ENCODE measurements at places on chromosomes 13 and 19.
A peak's percentile ranks its signal among the peaks of the same experiment; 100 is the strongest.

DNA sequence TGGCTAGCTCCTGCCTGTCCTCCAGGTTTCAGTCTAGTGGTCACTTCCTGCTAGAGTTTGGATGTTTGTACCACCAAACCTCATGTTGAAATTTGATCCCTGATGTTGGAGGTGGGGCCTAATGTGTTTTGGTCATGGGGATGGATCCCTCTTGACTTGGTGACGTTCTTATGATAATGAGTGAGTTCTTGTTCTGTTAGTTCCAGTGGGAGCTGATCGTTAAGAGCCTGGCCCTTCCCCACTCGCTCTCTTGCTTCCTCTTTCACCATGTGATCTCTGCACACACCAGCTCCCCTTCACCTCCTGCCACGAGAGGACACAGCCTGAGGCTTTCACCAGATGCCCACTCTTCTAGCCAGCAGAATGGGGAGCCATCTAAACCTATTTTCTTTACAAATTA lies 86.8 kb upstream of the SCEL start:
- no peak for DNase-seq

DNA sequence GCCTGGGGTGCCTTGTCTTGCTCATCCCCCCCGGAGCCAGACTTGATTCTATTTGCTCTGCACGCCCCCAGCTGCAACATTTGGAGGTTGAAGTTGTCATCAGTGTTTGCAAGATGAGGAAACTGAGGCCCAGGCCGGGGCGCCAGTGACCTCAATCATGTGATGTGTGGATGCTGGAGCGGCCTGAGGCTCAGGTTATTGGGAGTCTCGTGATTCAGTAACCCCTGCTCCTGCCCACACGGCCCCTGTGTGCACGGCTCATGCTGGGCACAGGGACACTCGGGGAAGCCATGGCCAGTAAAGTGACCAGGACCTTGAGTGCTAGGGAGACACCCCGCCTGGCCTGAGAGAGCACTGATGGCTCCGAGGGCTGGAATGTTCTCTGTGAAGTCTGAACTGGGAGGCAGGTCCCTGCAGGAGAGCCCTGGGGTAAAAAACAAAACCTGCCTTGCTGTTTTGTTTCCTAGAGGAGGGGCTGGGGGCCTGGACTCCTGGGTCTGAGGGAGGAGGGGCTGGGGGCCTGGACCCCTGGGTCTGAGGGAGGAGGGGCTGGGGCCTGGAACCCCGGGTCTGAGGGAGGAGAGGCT lies 1.9 kb downstream of the FGF21 start:
- no peak for DNase-seq

- DNase-seq = peak; percentile 95
These were observed at the start of gene LATS2 for GRCh38 chr13:21061029-21061763. TSS of gene LATS2 (minus strand) at chr13:21061586. CDS start at chr13:21046026, 15,560 bp downstream.

GRCh38 chr13:30196025-30196424 lies 111.3 kb downstream of the KATNAL1 start:
- DNase-seq = no peak

DNA sequence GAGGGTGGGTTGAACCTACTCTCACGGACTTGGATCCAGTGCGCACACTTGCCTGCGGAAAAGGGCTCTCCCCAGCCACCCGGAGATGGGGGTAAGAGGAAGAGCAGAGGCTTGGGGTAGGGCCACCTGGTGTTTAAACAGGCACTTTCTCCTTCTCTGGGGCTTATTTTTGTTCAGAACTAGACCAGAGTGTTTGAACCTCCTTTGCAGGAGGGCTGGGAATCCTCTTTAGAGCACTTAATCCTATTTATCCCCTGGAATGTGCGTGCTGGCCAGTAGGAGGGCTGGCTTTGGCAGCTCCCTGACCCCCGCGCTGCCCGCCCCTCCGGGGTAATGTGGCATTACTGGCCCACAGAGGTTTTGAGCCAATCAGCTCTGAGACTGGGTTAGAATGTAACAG lies 2.0 kb downstream of the RGS9BP start:
- no peak for DNase-seq

- no peak for DNase-seq
These were observed 448.2 kb downstream of the KCTD12 start for GRCh38 chr13:76438050-76438449.

- no peak for DNase-seq
These were observed 275.3 kb downstream of the COG6 start for GRCh38 chr13:39930544-39931444.

GRCh38 chr19:19460761-19461265 lies 54.5 kb downstream of the TSSK6 start:
- DNase-seq = peak; percentile 63

- DNase-seq = no peak
These were observed 79.7 kb downstream of the LMO7 start for GRCh38 chr13:75715601-75716523.

DNA sequence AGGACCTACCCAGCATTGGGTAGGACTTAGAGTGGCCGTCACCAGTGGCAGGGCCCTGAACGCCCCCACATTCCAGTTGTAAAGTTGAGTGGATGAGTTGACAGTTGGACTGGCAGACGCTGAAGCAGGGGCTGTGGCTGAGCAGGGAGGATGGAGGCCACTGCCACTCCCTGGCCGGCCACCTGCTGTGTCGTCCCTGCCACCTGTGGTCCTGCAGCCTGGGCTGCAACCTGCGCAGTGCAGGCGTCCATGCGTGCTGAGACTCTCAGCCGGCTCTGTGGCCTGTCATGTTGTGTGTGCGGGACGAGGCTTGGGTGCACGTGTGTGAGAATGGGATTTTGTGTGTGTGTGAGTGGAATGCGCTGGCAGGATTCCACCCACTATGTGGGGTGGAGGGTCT lies 80.8 kb downstream of the SCGB2B2 start:
- no peak for DNase-seq

DNA sequence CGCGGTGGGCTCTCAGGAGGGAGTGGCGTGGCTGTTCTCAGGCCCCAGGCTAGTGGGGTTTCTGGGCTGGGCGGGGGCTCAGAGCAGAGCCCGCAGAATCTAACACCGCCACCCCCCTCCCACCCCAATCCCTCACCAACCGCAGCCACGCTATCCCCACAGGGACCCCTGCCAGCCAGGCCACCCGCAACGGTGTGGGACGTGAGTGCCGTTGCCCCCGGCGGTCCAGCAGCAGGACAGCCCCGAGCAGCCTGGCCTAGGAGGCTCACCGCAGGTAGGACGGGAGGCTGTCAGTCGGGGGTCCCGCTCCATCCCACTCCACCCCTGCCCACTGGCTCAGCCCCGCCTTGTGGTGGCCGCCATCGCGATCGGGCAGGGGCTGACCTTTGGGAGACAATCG lies at the start of gene NTN5:
Gene NTN5, minus strand, starts transcription at position 24 of the 400 bp plus-strand sequence. CDS start 2,031 bp downstream, outside the sequence.
- DNase-seq = no peak

DNA sequence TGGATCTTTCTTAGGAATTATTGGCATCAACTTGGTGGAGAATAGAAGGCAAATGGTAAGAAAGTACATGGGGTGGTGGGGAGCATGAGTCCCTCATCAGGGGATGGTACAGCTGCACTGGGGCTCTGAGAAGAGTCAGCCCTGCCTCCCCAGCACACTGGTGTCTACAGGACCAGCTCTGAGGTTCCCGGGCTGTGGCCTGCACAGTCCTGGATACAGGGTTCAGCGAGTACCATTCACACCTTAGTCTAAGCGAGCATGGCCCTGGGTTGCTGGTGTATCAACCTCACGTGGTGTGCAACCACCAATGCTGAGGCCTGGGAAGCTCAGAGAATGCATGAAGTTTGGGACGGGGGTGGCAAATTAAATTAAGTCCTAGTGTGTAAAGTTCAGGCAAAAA lies 10.1 kb downstream of the TMEM255B start:
- no peak for DNase-seq

DNA sequence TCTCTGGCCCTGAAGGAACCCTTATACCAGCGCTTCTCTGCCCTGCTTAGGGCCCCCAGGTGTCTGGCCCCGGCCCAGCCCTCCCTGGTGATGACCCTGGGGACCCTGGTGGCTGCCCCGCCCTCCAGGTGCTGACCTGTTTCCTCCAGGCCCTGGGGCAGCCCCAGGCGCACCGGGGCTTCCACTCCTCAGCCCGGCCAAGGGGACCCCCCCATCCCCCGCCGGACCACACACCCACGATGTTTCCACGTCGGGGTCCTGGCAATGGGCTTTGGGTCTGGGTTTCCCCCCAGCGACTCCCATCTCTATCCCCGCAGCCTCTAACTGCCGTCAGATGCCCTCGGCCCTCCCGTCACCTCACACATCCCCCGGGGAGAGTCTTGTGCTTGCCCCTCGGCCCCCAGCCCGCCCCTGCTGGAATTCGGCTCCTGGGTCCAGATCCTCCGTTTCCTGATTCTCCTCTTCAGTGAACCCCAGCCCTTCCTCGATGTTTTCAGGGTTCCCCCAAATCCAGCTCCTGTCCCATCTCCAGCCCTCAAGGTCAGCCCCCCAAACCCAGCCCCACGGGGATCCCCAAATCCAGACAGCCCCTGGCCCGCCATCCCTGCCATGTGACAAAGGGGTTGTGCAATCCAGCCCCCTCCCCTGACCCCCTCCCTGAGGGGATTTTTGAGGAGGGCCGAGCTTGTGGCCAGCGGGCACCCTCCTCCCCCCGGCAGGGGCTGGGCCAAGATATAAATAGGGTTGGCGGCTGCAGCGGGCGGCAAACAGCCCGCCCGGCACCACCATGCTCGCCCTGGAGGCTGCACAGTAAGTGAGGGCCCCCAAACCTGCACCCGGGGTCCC lies at the start of gene SPIB:
Gene SPIB, plus strand, starts transcription at position 763 of the 846 bp plus-strand sequence. Its CDS starts 25 bp downstream, at position 788.
- DNase-seq = no peak

DNA sequence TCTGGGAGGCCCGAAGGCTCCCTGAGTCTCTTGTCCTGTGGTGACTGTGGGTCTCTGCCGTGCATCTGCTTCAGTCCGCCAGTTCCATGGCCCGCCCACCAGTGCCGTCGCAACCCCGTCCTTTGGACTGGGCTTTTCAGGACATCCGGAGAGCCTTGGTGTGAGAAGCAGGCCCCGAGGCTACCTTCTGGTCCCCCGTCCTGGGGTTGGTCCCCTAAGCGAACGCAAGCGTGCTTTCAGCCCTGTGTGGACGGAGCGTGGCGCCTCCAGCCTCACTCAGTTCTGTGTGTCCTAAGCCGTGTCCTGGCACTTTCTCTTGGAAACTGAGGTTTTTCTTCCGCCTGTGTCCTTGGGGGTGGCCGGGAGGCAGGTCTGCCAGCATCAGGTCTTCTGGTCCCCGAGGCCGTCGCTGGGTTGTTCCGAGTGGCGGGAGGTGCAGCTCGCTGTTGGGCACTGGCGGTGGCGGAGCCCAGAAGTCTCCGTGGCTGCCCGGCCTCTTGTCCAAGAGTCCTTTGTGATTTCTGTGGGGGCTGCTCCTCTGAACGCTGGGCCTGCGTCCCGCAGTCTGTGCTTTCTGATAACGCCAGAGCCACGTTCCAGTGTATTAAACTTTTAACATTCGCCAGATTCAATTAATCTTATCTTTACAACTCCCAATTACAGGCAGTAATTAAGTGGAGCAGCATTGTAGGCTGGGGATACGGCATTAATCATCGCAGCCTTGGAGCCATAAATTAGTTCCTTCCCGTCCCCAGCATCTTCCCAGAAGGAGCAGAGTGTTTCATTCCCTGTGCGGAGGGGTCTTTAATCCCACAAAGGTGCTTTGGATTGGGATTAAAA lies 99.5 kb downstream of the KDM4B start:
- no peak for DNase-seq

- DNase-seq = no peak
These were observed 111.4 kb upstream of the SLC7A1 start for GRCh38 chr13:29706923-29707322.

- DNase-seq = no peak
These were observed 1.1 kb downstream of the VSTM2B start for GRCh38 chr19:29526730-29527499.

GRCh38 chr13:20291675-20292074 lies 59.6 kb upstream of the GJB6 start:
- DNase-seq = no peak

DNA sequence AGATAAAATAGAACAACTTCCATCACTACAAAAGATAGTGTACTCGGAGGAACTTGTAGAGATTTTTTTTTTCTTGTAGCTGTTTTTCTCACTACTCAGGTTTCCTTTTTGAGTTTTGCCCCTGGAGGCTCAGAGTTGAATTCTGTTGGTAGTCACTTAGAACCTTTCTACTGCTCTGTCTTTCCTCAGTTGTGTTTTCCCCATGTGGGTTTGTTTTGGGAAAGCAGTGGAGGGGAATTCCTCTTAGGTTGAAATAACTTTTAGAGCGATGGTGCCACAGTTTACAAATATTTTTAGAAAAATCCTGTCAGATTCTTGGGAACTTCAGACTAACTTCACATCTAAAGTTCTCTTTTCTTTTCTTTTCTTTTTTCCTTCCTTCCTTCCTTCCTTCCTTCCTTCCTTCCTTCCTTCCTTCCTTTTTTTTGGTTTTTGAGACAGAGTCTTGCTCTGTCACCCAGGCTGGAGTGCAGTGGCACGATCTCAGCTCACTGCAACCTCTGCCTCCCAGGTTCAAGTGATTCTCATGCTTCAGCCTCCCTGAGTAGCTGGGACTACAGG lies 65.8 kb downstream of the LRCH1 start:
- no peak for DNase-seq

- DNase-seq = peak; percentile 78
These were observed at the start of gene ZNF793 for GRCh38 chr19:37506387-37507166. TSS of gene ZNF793 (plus strand) at chr19:37506939. CDS start at chr19:37523440, 16,501 bp downstream.

DNA sequence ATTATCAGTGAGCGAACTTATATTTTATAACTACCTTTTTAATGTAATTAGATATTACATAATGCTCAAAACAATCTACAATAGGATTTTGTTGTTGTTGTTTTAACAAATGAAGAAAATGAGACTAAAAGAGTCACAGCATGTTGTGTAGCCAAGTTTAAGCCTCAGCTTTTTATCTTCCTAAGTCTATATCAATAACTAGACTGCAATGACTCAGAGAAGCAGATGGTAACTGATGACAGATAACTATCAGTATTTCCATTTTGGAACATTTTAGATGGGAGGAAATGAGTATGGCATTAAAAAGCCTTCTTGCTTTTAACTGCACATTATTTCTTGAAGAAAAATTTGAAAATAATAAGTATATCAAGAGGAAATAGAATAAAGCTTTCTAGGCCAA lies 825.2 kb downstream of the SLITRK1 start:
- no peak for DNase-seq

- no peak for DNase-seq
These were observed 43.2 kb upstream of the RANBP3 start for GRCh38 chr19:6020972-6021805.
